ENCODE measurements at places on chromosomes 16 and 17. TPM values are rescaled to one million over a fixed set of nuclear protein-coding genes. Genes with fewer than 3 reads are reported as not detected.
A peak's percentile ranks its signal among the peaks of the same experiment; 100 is the strongest.

- H3K36me3 ChIP-seq: no peaks in the 10 kb centered on the region
- DNase-seq: peak; percentile 47
- no peak overlapping the region for H3K27ac ChIP-seq
- H3K4me1 ChIP-seq: no peaks in the 10 kb centered on the region
- H3K4me3 ChIP-seq: no peak overlapping the region
These were observed 10.9 kb downstream of the FLII start for GRCh38 chr17:18247613-18248001.

DNA sequence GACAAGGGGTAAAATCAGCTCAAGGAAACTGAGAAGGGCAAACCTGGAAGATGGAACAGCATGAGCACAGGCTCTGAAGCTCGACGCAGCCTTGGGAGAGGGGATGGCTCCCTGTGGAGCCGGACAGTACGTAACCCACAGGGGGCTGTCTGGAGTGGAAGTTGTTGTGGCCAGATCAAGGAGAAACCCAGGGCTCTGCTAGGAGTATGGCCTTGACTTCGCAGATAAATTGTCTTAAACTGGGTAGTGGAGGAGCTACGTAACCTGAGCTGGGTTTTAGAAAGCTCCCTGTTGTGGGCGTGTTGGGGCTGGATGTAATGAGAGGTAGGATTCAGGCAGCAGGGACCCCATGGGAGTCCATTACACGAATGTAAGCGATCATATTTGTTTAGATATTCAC, 25.5 kb upstream of the AXIN2 start:
- no peaks in the 10 kb centered on the region for H3K36me3 ChIP-seq
- H3K27ac ChIP-seq: no peak overlapping the region
- peaks cover 7% of the 10 kb centered on the region for H3K4me1 ChIP-seq

GRCh38 chr17:74194682-74195081, 8.8 kb upstream of the RPL38 start:
- H3K27me3 ChIP-seq: no peaks in the 10 kb centered on the region
- H3K27ac ChIP-seq: no peak overlapping the region
- no peaks in the 10 kb centered on the region for H3K36me3 ChIP-seq
- DNase-seq: no peak
- no peaks in the 10 kb centered on the region for H3K4me1 ChIP-seq

DNA sequence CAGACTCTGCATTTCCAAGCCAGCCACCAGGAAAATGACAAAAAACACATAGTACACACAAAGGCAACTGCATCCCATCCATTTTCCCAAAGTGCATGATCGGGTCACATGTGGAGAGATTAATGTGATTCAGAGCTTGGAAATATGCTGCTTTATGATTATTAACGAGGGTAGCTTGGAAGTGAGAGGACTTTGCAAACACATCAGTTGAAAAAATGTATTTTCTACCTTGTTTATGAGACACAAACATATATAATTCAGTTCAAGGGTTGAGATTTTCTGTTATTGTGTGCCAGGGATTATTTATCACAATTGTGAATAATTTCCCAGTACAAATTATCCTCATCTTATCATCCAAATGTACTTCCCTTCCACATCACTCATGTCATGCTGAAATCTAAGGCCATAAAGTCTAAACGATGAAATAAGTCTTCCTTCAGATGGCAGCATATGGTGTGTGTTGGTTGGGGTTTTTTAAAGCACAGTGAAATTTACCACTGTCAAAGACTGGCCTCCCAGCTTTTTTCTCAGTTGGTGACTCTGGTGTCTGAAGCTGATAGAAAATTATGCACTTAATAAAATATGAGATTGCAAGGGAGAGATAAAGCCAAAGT, 104.7 kb upstream of the ADAMTS18 start:
- no peak for DNase-seq
- H3K4me3 ChIP-seq: no peak overlapping the region
- H3K27ac ChIP-seq: peak overlapping the region; percentile 36

- H3K27ac ChIP-seq: no peak overlapping the region
- no peak for DNase-seq
- no peaks in the 10 kb centered on the region for H3K27me3 ChIP-seq
- no peak overlapping the region for H3K4me3 ChIP-seq
- no peaks in the 10 kb centered on the region for H3K4me1 ChIP-seq
- no peaks in the 10 kb centered on the region for H3K36me3 ChIP-seq
These were observed 4.5 kb upstream of the PPY start for GRCh38 chr17:43946781-43947180.

DNA sequence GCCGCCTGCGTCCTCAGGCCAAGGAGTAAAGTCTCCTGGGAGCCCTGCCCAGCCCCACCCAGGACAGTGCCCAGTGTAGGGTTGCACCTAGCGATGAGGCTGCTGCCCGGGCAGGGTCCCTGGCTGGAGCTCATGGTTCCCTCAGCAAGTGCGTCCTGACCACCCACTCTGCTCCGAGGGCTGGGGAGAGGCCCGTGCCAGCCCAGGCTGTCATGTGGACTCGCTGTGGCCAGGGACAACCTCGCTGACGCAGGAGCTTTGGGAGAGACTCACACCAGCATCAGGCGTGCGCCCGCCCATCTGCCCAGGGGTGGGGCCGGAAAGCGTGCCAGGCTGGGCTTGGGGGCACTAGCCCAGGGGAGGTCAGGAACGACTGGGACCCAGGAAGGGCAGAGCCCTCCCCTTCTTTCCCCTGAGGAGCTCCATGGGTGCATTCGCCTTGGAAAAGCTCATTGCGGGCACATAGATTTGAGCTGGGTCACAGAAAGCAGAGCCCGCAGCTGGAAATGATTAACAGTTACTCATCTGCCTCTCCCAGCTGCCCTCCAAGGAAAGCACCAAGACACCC, 19.7 kb downstream of the DPEP1 start:
- no peaks in the 10 kb centered on the region for H3K4me1 ChIP-seq
- H3K27me3 ChIP-seq: no peaks in the 10 kb centered on the region
- H3K27ac ChIP-seq: no peak overlapping the region

DNA sequence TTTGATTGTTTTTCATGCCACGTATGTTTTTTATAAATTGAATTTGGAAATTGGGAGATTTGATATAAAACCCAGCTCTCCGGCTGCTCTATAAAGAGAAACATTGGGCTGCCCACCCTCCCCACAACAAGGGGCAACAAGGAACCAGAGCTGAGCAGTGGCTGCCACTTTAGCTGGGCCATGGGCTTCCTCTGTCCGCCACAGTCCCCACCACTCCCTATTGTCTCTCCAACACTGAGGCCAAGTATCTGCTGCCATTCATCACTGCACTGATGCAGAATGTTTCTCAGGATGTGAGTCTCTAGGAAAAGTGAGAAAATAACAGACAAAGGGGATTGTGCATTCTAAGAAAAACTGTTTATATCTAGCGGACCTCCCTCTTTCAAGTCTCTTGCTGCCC, 106.8 kb downstream of the LITAF start:
- H3K4me1 ChIP-seq: no peaks in the 10 kb centered on the region
- H3K27ac ChIP-seq: no peak overlapping the region
- no peaks in the 10 kb centered on the region for H3K27me3 ChIP-seq

DNA sequence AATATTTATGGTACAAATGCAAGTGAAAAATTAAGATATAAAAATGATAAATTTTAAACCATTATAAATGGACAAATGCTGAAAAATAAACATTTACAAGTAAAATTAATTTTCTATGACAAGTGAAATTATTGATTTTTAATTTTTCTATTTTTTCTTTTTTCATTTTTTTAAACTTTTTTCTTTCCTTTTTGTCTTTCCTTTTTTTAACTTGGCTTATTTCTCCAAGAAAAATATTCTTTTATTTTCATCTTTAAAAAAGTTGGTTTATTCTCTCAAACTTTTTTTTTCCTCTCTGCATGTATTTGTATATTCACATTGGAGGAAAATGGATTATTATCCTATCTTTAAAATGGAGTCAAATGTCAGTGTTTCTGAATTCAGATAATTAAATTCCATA, 3.9 kb upstream of the IGF2BP1 start:
- no peak overlapping the region for H3K4me3 ChIP-seq
- no peak overlapping the region for H3K27ac ChIP-seq
- H3K36me3 ChIP-seq: no peaks in the 10 kb centered on the region
- H3K27me3 ChIP-seq: peaks cover 34% of the 10 kb centered on the region

GRCh38 chr16:76818606-76819181, 372.3 kb upstream of the MON1B start:
- no peak for DNase-seq
- no peak overlapping the region for H3K4me3 ChIP-seq
- H3K36me3 ChIP-seq: no peaks in the 10 kb centered on the region

GRCh38 chr16:89549007-89549700, 11.3 kb upstream of the RPL13 start:
- H3K4me3 ChIP-seq: no peak overlapping the region
- no peak overlapping the region for H3K27ac ChIP-seq
- H3K27me3 ChIP-seq: no peaks in the 10 kb centered on the region
- H3K4me1 ChIP-seq: no peaks in the 10 kb centered on the region
- no peak for DNase-seq
- H3K36me3 ChIP-seq: no peaks in the 10 kb centered on the region

DNA sequence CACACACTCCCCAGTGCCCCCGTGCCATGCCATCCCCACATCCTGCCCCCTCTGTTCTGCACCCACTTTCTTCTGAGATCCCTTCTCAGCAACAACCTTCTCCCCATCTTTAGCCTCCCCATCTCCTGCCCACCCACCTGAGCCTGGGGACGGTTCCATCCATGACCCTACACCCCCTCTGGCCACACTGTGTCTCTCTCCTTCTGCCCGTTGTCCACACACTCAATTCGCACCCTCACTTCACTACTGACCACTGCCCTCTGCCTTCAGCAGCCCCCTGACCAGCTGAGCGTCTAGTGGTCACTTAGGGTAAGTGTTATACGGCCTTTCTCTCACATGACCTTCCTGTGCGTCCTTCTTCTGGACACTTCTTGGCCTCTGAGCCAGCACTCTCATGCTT, 6.1 kb downstream of the ARHGAP27 start:
- no peak for DNase-seq
- peaks cover 21% of the 10 kb centered on the region for H3K27me3 ChIP-seq
- peaks cover 20% of the 10 kb centered on the region for H3K4me1 ChIP-seq
- no peak overlapping the region for H3K4me3 ChIP-seq
- no peaks in the 10 kb centered on the region for H3K36me3 ChIP-seq

- DNase-seq: no peak
- H3K36me3 ChIP-seq: no peaks in the 10 kb centered on the region
- H3K4me3 ChIP-seq: no peak overlapping the region
- no peaks in the 10 kb centered on the region for H3K27me3 ChIP-seq
- no peaks in the 10 kb centered on the region for H3K4me1 ChIP-seq
These were observed 67.7 kb downstream of the HLF start for GRCh38 chr17:55332296-55333041.

DNA sequence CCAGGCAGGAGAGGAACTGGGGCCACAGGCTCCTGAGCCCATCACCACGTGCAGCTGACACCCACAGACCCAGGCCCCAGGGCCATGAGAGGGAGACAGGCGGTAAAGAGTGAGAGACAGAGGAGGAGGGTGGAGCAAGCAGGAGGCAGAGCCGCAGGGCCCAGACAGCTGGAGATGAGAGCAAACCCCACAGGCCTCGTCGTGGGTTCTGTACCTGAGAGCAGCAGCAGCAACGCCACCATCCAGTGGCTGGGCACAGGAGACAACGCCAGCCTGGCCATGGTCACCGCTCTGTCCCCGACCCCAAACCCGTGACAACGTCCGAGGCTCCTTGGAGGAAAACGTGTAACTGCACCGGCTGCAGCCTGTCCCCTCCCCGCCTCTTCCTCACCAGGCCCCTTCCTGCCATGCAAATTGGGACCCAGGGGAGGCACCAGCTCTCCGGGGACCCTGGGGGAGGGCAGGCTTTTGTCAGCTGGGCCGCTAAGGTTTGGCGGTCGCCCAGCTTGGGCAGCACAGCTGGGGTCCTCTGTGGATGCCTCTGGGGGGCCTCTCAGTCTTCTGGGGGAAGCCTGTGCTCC, at the start of gene CD79B:
CD79B (minus strand) TSS at position 351 of the 581 bp plus-strand sequence; CDS start at position 281, 70 bp downstream.
- no peak for DNase-seq
- no peaks in the 10 kb centered on the region for H3K36me3 ChIP-seq
- no peaks in the 10 kb centered on the region for H3K4me1 ChIP-seq
- no peaks in the 10 kb centered on the region for H3K27me3 ChIP-seq
- H3K4me3 ChIP-seq: no peak within 1 kb of the TSS

- no peaks in the 10 kb centered on the region for H3K27me3 ChIP-seq
- H3K36me3 ChIP-seq: no peaks in the 10 kb centered on the region
- DNase-seq: no peak
- H3K27ac ChIP-seq: no peak overlapping the region
- no peaks in the 10 kb centered on the region for H3K4me1 ChIP-seq
These were observed 49.9 kb upstream of the RHBDL3 start for GRCh38 chr17:32215696-32216095.

Gene E4F1
- 30.1 TPM for total RNA-seq

Gene AGRP
- not detected for total RNA-seq

Gene CBLN1
- not detected for total RNA-seq

Gene C16orf96
- total RNA-seq: 0.30 TPM

Gene CCL17
- total RNA-seq: not detected

Gene YBX2
- total RNA-seq: not detected

Gene PRPSAP2
- 18.2 TPM for total RNA-seq

Gene SRCIN1
- 3.4 TPM for total RNA-seq

Data from uterus (tissue), 4 donors.